Neural progenitor cell (in vitro differentiated cells): ENCODE measurements at places on chromosomes 12 and 14. TPM values are rescaled to one million over a fixed set of nuclear protein-coding genes. Genes with fewer than 3 reads are reported as not detected.

Gene RASAL1
- 0.50 and 1.4 TPM in 2 replicates for total RNA-seq

Gene P2RX2
- 0.15 TPM in 1 of 2 replicates, not detected in the other for total RNA-seq

Gene TAS2R30
- total RNA-seq = 7.9 and 13.1 TPM in 2 replicates

Gene EEA1
- total RNA-seq = 6.6 and 11.6 TPM in 2 replicates

Gene GLI1
- total RNA-seq = 0.12 and 0.71 TPM in 2 replicates

Gene VPS37B
- 19.4 and 23.9 TPM in 2 replicates for total RNA-seq

Gene SMCO2
- not detected in 2 replicates for total RNA-seq

Gene CD27
- 0.43 TPM in 1 of 2 replicates, not detected in the other for total RNA-seq

Gene GPR84
- not detected in 2 replicates for total RNA-seq

Gene TCL1B
- total RNA-seq = 0.12 TPM in 1 of 2 replicates, not detected in the other

Gene MYO1H
- total RNA-seq = not detected in 2 replicates

Gene OASL
- total RNA-seq = not detected in 2 replicates

Gene PIK3C2G
- not detected in 2 replicates for total RNA-seq

Gene TAS2R14
- total RNA-seq = 4.1 and 7.0 TPM in 2 replicates

Gene IFI27
- total RNA-seq = 0.69 and 2.5 TPM in 2 replicates

Gene GNS
- 36.0 and 41.2 TPM in 2 replicates for total RNA-seq

Gene HOXC12
- total RNA-seq = not detected in 2 replicates

Gene POTEM
- total RNA-seq = not detected in 2 replicates

Gene MLEC
- total RNA-seq = 94.7 and 100 TPM in 2 replicates

Gene NPFF
- total RNA-seq = not detected in 2 replicates

Gene FAM181A
- not detected in 2 replicates for total RNA-seq

Gene KLRC3
- not detected in 2 replicates for total RNA-seq

Gene PZP
- total RNA-seq = not detected in 2 replicates

Gene CRACR2A
- total RNA-seq = 0.06 and 1.1 TPM in 2 replicates

Gene OAS1
- total RNA-seq = not detected in 2 replicates

Gene TGM1
- 2.6 and 4.9 TPM in 2 replicates for total RNA-seq

Gene KHNYN
- total RNA-seq = 20.4 and 34.7 TPM in 2 replicates

Gene STYK1
- 0.06 and 0.15 TPM in 2 replicates for total RNA-seq

Gene IQSEC3
- 0.09 and 1.0 TPM in 2 replicates for total RNA-seq

Gene KCNC2
- not detected in 2 replicates for total RNA-seq

Gene NUP107
- total RNA-seq = 152 and 231 TPM in 2 replicates

Gene CACNA1C
- 1.2 and 2.7 TPM in 2 replicates for total RNA-seq

Gene MYL2
- not detected in 2 replicates for total RNA-seq

Gene ZNF891
- total RNA-seq = 6.0 and 7.2 TPM in 2 replicates

Gene SOCS4
- total RNA-seq = 19.9 and 32.6 TPM in 2 replicates

Gene RND1
- 9.8 and 16.7 TPM in 2 replicates for total RNA-seq

Gene BDKRB1
- total RNA-seq = not detected in 2 replicates
